ENCODE measurements at places on chromosomes 2 and 18. TPM values are rescaled to one million over a fixed set of nuclear protein-coding genes. Genes with fewer than 3 reads are reported as not detected.

GRCh38 chr2:139613264-139613663 lies 833.1 kb upstream of the NXPH2 start:
- no peak overlapping the region for H3K4me3 ChIP-seq
- no peak overlapping the region for H3K27ac ChIP-seq
- no peaks in the 10 kb centered on the region for H3K4me1 ChIP-seq
- DNase-seq, result no peak
- no peaks in the 10 kb centered on the region for H3K27me3 ChIP-seq
- no peaks in the 10 kb centered on the region for H3K36me3 ChIP-seq

GRCh38 chr2:120567128-120567527 lies 168.5 kb upstream of the GLI2 start:
- no peak overlapping the region for H3K4me3 ChIP-seq
- DNase-seq, result no peak
- H3K27ac ChIP-seq, result peak overlapping the region; percentile 26
- no peaks in the 10 kb centered on the region for H3K27me3 ChIP-seq

- no peaks in the 10 kb centered on the region for H3K36me3 ChIP-seq
- H3K27ac ChIP-seq, result no peak overlapping the region
- no peak overlapping the region for H3K4me3 ChIP-seq
- no peaks in the 10 kb centered on the region for H3K27me3 ChIP-seq
- no peaks in the 10 kb centered on the region for H3K4me1 ChIP-seq
- DNase-seq, result no peak
These were observed 17.9 kb upstream of the EHBP1 start for GRCh38 chr2:62687636-62688035.

GRCh38 chr2:162071001-162071400 lies 3.0 kb downstream of the DPP4 start:
- peaks cover 13% of the 10 kb centered on the region for H3K27me3 ChIP-seq
- H3K27ac ChIP-seq, result no peak overlapping the region
- H3K4me3 ChIP-seq, result no peak overlapping the region
- DNase-seq, result no peak

DNA sequence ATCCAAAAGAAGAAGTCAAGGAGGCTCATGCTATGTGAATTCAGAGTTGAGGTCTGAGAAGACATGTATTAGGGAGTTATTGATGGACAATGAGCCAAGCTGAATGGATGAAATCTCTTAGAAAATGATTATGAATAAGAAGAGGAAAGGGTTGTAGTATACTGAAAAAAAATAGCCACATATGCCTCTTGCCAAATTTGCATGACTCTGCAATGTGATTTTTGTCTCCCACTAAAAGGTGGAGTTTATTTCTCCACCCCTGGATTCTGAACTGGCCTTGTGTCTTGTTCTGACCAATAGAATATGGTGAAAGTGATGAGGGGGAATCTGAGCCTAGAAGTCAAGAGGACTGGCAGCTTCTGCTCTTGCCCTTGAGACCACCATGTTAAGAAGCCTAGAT lies 8.6 kb upstream of the ERICH2 start:
- no peaks in the 10 kb centered on the region for H3K4me1 ChIP-seq
- H3K36me3 ChIP-seq, result no peaks in the 10 kb centered on the region
- no peak overlapping the region for H3K4me3 ChIP-seq
- DNase-seq, result no peak
- no peaks in the 10 kb centered on the region for H3K27me3 ChIP-seq

DNA sequence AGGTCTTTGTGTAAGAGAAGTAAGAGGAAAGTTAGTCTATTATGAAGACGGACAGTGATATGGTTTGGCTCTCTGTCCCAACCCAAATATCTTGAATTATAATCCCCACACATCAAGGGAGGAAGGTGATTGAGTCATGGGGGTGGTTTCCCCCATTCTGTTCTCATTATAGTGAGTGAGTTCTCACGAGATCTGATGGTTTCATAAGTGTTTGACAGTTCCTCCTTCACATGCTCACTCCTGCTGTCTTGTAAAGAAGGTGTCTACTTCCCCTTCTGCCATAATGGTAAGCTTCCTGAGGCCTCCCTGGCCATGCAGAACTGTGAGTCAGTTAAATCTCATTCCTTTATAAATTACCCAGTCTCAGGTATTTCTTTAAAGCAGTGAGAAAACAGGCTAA lies 67.6 kb downstream of the NEURL3 start:
- H3K27me3 ChIP-seq, result no peaks in the 10 kb centered on the region
- no peak overlapping the region for H3K27ac ChIP-seq
- no peaks in the 10 kb centered on the region for H3K36me3 ChIP-seq

DNA sequence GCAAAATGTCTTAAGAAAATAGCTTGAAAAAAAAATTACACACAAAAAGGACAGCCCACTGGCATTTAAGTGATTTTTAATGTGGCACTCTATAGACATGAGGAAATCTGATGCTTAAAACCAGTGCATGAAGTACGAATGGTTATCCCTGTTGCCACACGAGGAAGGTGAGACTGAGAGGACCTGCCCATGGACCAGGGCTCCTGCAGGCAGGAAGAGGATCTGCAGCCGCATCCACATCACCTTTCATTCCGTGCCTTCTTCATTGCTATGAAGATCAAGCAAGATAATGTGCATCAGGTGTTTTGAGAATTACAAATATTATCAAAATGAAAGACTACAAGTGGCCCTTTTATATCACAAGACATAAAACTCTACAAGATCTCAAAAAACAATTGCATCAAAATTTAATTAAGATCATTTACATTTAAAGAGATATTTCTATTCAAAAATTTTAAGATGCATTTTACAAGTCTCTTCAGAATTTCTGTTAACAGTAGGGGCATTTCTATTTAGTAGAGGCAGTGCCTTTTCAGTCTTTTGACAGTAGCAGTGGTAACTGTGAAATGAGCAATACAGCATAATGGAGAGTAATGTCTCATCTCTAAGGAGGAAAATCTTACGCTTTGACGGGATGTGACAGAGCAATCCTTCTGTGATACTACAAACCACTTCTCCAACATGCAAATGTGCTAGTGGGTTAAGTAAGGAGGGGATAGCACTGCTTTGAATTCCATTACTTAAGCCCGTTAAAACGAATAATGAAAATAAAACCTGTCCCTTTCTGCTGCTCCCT lies 83.4 kb downstream of the SLC5A7 start:
- no peak overlapping the region for H3K4me3 ChIP-seq
- DNase-seq, result no peak
- no peak overlapping the region for H3K27ac ChIP-seq

DNA sequence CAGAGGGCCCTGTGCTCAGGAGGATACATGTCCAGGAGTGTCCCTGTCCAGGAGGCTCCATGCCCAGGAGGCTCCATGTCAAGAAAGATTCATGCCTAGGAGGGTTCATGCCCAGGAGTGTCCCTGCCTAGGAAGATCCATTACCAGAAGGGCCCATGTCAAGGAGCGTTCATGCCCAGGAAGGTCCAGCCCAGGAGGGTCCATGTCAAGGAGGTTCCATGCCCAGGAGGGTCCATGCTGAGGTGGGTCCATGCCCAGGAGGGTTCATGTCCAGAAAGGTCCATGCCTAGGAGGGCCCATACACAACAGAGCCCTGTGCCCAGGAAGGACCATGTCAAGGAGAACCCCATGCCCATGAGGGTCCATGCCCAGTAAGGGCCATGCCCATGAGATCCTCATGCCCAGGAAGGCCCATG lies 7.0 kb downstream of the GPR35 start:
- DNase-seq, result peak; percentile 3
- no peaks in the 10 kb centered on the region for H3K36me3 ChIP-seq
- H3K4me3 ChIP-seq, result no peak overlapping the region
- no peak overlapping the region for H3K27ac ChIP-seq

DNA sequence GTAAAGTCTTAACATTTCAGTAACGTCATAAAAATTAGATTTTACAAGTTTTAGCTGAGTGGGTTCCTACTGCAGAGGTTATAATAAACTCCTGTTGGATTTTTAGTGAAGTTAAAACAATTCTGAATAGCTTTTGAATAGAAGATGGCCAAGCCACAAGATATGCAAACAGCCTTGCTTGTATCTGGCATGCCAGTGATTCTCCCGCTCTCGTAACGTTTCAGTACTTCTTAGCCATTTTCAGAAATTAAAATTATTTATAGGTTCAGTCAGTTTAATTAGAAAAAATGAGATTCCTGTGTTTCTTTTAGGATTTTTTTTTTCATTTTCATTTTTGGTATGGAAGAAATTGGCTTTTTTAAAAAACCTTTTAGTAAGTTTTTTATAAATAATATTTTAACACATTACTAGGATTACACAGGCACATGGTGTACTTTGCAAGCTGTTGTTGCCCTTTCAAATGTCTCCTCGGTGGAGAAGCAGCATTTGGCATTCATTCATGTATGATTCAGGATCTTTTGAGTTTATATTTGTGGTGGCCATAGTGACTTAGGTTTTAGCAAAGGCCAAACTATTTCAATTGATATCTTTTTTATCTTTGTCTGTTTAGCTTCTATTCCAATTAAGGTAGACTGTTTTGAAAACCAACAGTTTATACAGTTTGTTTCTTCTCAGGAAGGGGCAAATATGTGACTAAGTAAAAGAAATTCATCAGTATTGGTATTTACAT lies 30.6 kb upstream of the RND3 start:
- no peak overlapping the region for H3K4me3 ChIP-seq
- H3K27ac ChIP-seq, result no peak overlapping the region
- no peaks in the 10 kb centered on the region for H3K4me1 ChIP-seq
- no peaks in the 10 kb centered on the region for H3K27me3 ChIP-seq
- no peaks in the 10 kb centered on the region for H3K36me3 ChIP-seq

DNA sequence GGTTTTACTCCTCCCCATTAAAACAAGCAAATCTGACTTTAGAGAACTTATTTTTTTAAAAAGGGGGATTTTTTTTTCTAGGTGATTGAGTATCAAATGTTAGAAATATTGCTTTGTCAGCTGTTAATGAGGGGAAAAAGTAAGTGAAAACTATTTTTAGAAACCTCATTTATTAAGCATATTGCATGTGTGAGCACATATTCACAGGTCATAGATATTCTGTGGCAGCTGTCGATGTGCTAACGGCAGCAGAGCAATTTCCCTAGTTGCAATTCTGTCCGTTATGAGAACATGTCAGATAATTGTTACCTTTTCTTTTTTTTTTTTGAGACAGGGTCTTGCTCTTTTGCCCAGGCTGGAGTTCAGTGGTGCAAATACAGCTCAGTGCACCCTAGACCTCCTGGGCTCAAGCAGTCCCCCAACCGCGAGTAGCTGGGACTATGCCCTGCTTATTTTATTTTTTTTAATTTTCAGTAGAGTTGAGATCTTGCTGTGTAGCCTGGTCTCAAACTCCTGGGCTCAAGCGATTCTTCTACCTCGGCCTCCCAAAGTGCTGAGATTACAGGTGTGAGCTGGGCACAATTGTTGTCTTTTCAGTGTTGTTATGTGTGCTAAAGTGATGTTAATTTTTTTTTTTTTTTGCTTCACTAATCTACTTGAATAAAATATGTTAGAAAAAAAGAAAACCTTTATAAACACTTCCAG lies 69.8 kb downstream of the MTA3 start:
- H3K36me3 ChIP-seq, result no peaks in the 10 kb centered on the region
- H3K4me1 ChIP-seq, result peaks cover 14% of the 10 kb centered on the region
- no peak overlapping the region for H3K27ac ChIP-seq
- no peak overlapping the region for H3K4me3 ChIP-seq

GRCh38 chr2:122007577-122007976 lies 252.1 kb downstream of the TSN start:
- no peaks in the 10 kb centered on the region for H3K36me3 ChIP-seq
- no peak overlapping the region for H3K27ac ChIP-seq
- H3K4me1 ChIP-seq, result no peaks in the 10 kb centered on the region
- DNase-seq, result no peak

DNA sequence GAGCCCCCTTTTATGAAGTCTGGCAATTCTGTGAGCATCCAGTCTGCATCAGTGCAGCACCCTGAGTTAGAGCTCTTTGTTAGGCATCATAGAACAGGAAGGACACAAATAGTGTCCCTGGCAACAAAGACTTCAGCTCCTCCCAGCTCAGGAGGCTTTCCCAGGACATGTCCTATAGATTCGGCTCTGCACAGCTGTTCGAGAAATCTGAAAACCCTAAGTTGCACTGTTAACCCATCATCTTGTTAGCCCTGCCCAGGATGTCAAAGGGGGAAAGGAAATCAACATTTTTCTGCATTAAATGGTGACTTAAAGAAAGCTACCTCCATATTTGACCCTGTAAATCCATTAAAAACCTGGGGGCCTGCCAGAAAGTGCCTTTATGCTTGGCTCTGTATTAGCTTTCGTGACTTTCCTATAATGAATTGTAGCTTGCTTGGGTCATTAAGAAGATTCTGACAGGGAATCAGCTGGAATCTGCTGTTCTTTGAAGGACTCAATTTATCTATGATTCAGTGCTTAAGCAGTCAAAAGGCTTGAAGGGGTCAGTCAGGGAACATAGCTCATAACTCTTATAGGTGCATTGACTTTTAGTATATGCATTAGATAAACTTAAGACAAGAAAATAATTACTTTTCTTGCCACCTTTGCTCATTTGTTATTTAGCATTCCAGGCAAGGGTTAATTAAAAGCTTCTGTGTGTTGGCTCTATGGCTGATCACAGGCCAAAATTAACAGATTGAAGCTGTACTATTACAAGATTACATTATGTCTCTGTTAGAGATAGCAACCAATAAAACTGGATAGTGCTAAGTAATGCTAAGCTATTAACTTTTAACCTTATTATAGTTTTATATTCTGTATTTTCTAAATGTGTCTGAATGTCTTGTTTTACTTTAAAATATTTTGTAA lies 20.6 kb downstream of the ERMN start:
- H3K27me3 ChIP-seq, result peaks cover 11% of the 10 kb centered on the region
- no peak overlapping the region for H3K4me3 ChIP-seq
- DNase-seq, result no peak
- no peaks in the 10 kb centered on the region for H3K36me3 ChIP-seq
- no peaks in the 10 kb centered on the region for H3K4me1 ChIP-seq
- H3K27ac ChIP-seq, result no peak overlapping the region

DNA sequence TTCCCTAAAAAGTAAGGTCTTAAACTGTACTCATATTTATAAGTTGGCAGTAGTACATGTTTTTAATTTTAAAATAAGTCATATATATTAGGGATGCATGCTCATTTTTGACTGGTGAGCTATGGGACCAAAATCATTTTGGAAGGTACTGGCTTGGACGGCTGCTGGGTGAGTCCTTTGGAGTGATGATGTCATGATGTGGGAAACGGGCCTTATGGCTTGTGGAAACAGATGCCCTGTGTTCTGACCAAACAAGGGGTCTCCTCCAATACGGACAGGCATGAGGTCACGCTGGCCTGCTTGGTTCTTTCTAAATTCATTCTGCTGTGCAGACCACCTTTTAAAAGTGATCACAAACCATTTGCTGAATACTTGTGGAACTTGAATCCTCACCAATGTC lies 109.2 kb upstream of the MGAT5 start:
- no peaks in the 10 kb centered on the region for H3K36me3 ChIP-seq
- no peaks in the 10 kb centered on the region for H3K27me3 ChIP-seq
- no peak overlapping the region for H3K4me3 ChIP-seq

Gene CCDC141
- 0.88 TPM for total RNA-seq

Gene COPS8
- total RNA-seq, result 50.1 TPM

Gene NEB
- 5.9 TPM for total RNA-seq

Gene DYNAP
- total RNA-seq, result not detected

Gene RGPD4
- not detected for total RNA-seq

Gene WDCP
- 17.3 TPM for total RNA-seq

Gene ESPNL
- 3.6 TPM for total RNA-seq

Gene SERPINB3
- total RNA-seq, result not detected

Gene PTPRN
- not detected for total RNA-seq

Gene SLC9A4
- total RNA-seq, result not detected

All from adrenal gland (tissue), 19 donors.